ENCODE measurements at places on chromosomes 2 and 18.

DNA sequence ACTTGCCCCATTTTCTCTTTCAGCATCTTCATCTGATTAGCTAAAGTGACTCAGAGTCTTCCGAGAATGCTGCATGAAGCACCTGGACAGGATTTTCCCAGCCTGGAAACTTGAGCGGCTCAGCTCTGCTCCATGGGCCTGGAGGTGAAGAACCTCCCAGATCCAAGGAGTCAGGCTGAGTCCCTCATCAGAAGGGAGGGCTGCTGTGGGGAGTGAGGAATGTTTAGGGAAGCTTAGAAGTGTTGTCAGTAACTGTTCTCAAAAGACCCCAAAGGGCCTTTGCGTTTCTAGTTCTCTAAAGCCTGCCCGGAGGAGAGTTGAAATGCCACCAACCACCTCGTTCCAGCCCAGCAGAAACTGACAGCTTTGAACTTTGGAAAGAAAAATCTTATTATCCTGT, 157.1 kb downstream of the CLIP4 start:
- DNase-seq: no peak

GRCh38 chr2:108959401-108959800, 29.6 kb downstream of the EDAR start:
- DNase-seq: no peak

GRCh38 chr2:108620656-108621055, 86.4 kb downstream of the LIMS1 start:
- no peak for DNase-seq

- no peak for DNase-seq
Measured at GRCh38 chr2:233409286-233409991, 55.1 kb downstream of the DGKD start.

DNA sequence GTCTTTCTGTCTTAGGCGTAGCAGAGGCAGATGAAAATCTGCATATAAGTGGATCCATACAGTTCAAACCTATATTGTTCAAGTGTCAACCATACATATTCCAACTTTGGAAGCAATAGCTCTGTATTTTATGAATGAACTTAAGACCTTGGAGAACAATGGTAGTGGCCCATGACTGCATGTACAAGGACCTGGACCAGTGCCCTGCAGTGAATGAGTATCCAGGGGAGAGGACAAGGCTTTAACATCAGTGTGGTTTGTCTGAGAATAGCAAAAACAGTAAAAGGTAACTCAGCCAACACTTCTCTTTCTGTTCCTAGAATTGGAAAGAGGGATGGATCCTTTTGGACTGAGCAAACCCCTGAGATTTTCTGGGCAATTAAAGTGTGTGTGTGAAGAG, 230.8 kb upstream of the LINC00305 start:
- no peak for DNase-seq

GRCh38 chr2:161250864-161251436, 57.3 kb upstream of the PSMD14 start:
- peak; percentile 45 for DNase-seq

GRCh38 chr18:32040936-32041335, 22.3 kb downstream of the RNF125 start:
- no peak for DNase-seq

DNA sequence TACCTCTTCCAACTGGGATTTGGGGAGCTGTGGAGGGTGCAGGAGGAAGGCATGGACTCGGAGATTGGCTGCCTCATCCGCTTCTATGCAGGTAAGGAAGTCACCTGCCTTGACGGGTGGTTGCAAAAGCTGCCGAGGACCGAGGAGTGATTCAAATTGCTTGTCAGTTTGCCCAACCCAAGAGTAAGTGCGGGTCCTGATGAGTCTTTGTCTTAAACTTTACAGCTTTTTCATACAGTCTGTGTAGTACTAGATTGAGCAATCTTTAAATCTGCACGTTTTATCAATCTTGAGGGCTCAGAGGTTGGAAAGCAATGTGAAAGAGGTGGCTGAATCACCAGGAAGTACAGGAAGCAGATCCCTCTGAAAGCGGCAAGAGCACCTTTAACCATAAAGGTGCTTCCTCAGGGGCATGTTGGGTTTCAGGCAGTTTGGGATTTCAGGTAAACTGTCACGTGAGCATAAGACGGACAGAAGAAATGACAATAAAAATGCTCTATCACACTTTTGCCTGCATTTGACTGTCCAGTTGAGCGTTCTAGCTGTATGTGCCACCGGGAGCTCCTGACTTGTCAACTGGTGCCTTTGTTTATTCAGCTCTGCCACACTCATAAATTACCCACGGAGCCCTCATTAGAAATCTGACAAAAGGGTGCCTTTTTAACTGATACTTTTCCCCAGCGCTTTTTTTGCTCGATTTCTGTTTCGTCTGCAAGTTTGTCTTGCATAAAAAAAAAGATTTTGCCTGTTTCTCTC, 2.0 kb downstream of the PHLPP1 start:
- no peak for DNase-seq

DNA sequence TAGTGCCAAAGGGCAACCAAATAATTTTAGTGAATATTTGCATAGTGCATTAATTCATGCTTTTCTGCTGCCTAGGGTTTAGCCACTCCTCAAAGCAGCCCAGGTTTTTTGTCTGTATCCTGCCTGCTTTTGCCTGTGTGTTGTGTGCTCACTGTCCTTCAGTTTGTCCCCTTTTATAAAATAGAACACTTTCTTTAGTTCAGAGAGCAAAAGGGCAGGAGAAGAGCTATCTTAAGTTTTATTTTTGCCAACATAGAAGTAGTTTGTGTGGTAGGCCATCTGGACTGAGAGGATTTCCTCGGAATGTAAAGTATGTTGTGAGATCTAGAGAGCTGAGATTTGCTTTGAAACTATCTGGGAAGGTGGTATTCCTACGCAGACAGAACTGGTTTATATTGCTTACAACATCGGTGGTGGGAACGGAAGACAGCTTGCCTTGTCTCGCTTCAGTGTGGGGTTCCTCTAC, 64.9 kb downstream of the EML4 start:
- DNase-seq: no peak

DNA sequence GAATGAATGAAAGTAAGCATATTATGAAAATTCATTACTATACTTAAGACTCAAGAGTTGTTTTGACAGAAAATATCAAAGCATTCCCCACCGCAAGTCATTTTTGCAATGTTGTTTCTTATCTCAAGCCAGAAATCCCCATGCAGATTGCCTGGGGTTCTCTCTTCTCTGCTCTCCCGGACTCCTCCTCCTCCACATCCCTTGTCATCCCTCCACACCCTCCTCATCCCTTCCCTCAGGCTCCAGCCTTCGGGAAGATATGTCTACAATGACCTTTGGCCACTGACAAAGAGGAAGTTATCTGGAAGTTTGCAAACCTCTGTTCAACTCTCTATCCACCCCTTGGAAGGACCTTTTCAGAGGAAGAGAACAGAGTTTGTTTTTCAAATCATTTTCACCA, 11.9 kb downstream of the TFCP2L1 start:
- no peak for DNase-seq

- DNase-seq: no peak
Measured at GRCh38 chr2:22326250-22326649, 1058.7 kb upstream of the KLHL29 start.

DNA sequence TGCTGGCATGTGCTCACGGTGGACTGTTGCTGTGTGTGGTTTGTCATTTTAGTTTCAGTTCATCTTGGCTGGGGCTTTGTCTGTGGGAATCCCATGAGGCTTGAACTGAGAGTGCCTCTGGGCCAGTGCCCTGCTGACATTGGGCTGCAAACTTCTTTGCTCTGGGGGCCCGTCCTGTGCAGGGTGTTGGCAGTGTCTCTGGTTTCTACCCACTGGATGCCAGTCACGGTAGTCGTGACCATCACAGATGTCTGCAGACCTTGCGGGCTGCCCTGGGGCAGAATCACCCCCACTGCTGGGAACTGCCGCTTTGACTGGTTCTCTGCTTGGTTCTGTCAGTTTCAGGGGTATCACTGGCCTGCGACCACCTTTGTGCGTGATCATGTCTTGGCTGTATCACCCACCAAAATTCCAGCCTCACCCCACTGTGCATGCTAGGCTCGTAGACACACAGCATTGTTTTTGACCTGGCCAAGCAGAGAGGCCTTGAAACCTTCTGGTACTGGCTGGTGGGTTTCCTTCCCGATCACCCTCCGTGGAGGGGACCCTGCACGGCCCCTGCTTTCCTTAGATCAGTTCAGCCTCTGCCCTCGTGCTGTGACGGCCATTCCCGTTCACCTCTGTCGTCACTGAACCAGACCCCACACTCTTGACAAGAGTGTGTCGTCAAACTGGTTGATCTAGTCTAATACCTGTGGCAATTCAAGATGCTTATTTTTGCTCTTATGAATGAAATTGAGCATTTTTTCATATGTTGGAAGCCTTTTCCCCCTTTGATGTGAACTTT, 57.6 kb downstream of the KCNG2 start:
- peak; percentile 37 for DNase-seq

DNA sequence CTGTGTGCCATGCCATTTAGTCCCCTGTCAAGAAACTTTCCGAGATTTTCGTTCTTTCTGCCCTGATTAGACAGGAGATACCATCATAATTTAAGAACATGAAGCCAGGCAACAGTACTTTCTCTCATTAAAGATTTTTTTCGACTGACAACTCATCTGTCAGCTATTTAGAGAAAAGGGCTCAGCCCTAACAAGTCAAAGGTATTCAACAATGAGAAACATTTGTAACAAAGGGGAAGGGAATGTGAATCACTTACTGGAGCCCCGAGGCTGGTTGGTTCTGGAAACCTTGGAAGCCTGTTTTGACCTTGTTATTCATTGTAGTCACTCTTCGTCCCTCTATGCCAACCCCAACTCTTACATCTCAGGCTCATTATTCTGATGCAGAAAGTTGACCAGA, 199.4 kb downstream of the SPP2 start:
- DNase-seq: no peak

- DNase-seq: no peak
Measured at GRCh38 chr2:115400940-115401339, 958.5 kb downstream of the DPP10 start.

DNA sequence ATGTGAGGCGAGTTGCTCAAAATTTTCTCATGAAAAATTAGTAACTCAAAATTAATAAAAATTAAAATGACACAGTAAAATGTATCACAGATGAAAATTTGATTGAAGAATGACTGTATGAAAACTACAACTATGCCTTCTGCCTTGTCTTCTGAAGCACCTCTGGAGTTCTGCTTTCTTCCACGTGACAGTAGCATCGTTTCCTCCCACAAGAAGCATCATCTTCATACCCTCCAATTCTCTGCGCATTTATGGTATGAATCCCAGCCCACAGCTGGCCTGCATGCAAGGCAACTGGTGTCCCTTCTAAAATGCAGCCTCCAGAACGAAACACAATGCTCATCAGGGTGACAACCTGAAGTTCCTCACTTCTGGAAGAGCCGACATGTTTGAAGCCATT, 189.9 kb downstream of the MYO1B start:
- DNase-seq: no peak

- DNase-seq: no peak
Measured at GRCh38 chr2:85015653-85016360, 44.8 kb downstream of the KCMF1 start.

DNA sequence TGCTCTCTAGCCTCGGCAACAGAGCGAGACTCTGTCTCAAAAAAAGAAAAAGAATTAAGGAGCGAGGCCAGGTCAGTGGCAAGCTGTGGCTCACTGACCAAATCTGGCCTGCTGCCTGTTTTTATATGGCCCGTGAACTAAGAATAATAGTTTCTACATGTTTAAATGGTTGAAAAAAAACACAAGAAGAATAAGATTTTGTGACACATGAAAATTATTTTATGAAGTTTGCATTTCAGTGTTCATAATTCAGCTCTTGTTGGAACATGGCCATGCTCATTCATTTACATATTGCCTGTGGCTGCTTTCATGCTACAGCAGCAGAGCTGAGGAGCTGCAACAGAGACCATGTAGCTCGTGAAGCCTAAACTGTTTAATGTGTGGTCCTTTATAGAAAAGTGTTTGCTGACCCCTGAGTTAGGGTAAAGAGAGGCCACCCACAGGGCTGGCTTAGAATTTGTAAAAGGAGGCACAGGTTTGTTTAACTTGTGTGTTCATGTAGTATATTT, 59.5 kb downstream of the MFSD6 start:
- DNase-seq: no peak

- DNase-seq: no peak
Measured at GRCh38 chr2:204110751-204111516, 174.4 kb downstream of the ICOS start.

GRCh38 chr2:45496869-45497268, 114.2 kb downstream of the SRBD1 start:
- DNase-seq: no peak

DNA sequence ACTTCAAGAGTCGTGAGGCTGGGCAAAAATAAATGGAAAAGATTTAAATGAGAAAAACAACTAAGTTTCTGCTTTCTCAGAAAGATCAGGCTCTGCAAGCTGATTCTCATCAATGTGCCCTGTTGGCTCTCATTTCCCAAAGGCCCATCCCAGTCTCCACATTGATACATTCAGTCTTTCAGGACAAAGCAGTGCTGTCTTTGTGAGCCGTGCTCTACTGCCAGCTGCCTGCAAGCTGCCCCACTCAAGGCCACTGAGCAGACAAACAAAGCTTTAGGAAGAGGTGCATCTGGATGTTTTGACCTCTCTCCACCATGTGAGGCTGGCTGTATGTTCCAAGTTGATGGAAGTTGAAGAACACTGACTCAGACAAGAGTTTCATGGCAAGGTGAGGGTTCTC, 48.8 kb downstream of the FSHR start:
- DNase-seq: no peak

GRCh38 chr2:205680067-205680466, 2.2 kb upstream of the NRP2 start:
- peak; percentile 61 for DNase-seq

GRCh38 chr2:25089605-25090315, 47.9 kb downstream of the EFR3B start:
- DNase-seq: no peak

GRCh38 chr2:207768168-207768865, 1.4 kb downstream of the FZD5 start:
- peak; percentile 58 for DNase-seq

GRCh38 chr2:167890739-167891138, 356.7 kb downstream of the STK39 start:
- DNase-seq: no peak

GRCh38 chr18:79569720-79570119, 109.9 kb upstream of the CTDP1 start:
- DNase-seq: no peak

DNA sequence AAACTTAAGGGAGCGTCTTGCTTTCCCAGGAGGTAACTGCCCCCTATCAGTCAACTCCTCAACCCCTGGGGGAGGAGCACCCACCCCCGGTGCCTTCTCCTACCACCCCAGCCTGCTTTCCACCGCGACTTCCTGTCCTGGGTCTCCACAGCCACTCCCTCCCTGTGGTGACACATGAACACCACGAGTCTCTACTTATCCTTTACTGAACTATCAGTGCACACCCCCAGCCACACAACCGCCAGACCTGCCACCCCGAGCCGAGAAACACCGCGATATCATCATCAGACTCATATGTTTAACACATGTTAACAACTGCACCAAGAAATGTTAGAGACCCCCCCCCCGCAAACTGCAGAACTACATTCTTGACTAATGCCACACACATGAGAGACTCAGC, 43.3 kb downstream of the LONRF2 start:
- no peak for DNase-seq

DNA sequence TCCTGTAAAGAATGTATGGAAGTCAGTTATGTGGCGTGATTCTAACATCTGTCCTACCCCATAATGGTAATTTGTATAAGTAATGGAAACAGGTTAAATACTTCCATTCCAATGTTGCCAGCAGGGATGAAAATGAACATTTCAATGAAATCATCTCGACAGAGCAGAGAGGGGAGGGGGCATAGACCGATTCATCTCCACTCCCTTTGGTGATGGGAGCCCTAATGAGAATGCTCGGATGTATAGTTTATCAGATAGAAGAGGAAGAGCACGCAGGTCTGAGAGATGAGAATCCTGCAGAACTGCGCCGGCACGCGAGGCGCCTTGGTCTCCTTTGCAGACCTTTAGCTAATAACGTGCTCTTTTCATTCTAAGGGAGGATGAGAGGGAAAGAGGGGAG, 61.4 kb downstream of the TSHZ1 start:
- no peak for DNase-seq
